ENCODE measurements at places on chromosomes 12 and 14. TPM values are rescaled to one million over a fixed set of nuclear protein-coding genes. Genes with fewer than 3 reads are reported as not detected.

GRCh38 chr12:49352351-49352750 lies 5.7 kb downstream of the DNAJC22 start:
- no peak for DNase-seq

DNA sequence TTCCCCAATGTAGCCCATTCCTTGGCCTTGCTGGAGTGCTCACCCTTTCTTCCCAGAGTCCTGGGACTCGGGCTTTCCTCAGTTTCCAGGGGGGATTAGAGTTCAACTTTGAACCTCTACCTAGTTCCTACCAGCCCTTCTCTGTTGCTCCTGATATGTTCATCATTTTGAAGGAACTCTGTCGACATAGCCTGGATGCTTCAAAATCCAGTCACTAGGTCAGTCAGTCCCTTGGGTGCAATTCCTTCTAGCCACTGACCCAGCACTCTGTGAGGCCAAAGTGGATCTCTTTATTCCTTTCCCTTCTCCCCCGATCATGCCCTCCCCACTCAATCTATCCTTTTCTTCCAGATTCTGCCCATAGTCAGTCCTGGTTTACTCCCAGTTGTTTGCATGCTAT lies 72.3 kb upstream of the TMCC3 start:
- no peak for DNase-seq

DNA sequence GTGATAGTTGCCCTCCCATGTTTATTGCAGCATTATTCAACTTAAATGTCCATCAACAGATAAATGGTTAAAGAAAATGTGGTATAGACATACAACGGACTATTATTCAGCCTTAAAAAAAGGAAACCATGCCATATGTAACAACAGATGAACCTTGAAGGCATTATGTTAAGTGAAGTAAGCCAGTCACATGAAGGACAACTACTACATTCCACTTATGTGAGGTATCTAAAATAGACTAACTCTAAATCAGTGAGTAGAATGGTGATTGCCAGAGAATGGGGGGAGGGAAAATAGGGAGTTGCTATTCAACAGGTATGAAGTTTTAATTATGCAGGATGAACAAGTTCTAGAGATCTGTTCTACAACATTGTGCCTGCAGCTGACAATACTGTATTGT lies 10.1 kb downstream of the PCNX4 start:
- DNase-seq: no peak

DNA sequence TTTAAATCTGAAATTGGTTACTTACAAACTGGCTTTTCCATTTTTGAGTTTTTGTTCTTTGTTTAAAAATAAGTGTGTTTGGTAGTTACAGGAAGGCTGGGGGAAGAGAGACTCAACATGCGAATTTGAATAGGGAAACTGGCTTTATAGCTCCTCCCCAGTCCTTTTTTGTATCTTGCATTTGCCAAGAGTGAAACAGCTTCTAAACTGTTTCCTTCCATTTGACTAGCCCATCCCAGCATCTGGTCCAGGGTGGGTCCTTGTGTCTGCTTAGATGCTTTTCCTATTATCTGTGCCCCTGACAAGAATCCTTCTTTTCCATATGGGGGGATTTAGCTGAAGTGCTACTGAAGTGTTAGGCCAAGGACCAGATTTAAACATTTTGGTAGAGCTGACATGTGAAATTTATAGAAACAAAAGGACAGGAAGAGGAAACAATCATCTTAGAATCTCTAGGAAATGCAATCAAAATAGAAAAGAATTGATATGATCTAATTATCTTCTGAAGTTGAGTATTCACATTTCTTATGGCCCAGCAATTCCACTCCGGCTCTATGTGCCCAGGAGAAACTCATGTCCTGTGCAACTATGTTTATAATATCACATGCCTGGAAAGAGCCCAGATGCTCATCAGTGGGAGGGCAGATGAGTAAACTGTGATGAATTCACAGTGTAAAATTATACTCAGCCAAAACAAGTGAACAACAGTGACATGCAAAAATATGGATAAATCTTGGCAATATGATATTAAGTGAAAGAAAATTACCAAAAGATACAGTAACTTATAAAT lies 7.4 kb downstream of the SMOC1 start:
- DNase-seq: no peak

DNA sequence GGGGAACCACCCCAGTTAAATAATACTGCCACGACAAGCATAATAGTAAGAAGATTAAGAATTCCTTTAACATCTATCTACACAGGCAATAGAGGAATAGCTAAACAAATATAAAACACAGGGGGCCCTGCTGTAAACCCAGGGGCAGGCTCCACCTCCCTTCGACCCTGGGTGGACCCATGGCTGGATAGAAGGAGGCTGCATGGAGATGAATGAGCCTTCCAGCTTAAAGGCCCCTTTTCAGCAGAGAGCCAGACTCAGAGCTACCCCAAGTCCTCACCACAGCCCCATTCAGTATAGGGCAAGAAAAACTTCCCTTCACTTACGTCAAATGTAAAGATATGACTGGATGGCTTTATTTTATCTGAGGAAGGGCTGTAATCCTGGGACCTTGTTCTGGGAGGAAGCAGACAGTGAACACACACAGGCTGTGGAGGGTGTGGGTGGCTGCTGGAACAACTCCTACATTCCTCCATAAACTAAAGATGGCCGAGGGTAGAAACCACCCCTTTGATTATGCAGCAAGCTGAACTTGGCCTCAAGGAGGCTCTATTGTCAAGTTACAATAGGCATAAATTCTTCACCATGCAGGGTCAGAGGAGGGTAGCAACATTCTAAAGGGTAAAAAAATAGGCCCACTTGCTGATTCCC lies 30.4 kb downstream of the NUAK1 start:
- DNase-seq: no peak

GRCh38 chr14:91282954-91283645 lies 38.6 kb upstream of the GPR68 start:
- no peak for DNase-seq

GRCh38 chr12:1929985-1930802 lies 11.7 kb upstream of the CACNA2D4 start:
- no peak for DNase-seq

- DNase-seq: no peak
These were observed 280.2 kb downstream of the PDZRN4 start for GRCh38 chr12:41468341-41468740.

GRCh38 chr12:120994059-120994458 lies 15.7 kb downstream of the HNF1A start:
- no peak for DNase-seq

DNA sequence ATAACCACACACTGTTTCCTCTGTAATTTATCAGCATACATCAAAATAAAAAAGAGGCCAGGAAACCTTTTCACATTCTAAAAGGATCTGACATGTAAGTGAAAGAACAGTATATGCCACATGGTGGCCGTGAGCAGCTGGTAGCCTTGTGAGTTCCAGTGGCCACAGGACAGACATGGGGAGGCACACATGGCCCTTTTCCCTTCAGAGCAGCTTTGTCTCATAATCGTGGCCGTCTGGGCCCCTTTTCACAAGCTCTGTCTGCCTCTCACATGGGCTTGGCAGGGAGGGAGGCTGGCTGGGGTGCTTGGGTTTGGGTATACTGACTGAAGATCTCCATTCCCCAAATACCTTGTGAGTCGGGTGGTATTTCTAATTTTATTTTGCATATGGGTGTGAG lies 1.5 kb upstream of the ZDHHC22 start:
- no peak for DNase-seq

RNF212B gene
- 0.62 TPM for polyA plus RNA-seq

FAM234B gene
- polyA plus RNA-seq: 4.1 TPM

NGB gene
- polyA plus RNA-seq: not detected

Data from hindlimb muscle (tissue), 1 donor.